ENCODE measurements at places on chromosomes 7 and 10.

DNA sequence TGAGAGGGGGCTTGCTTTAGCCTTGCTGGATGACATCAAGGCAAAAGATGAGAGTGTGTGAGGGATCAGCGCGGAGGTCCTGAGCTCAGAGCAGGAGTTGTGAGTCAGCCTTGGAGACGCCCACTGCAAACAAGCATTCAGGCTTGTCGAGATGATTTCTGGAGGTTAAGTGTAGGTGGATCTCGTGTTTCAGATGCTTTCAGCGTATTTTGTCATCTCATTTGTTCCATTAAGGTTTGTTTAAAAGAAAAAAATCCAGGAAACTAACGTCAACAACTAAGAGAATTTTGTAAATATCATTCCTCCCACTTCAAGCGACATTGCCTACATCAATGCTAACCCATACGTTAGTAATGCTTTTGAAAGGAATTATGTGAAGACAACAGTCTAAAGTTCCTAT, 715.4 kb upstream of the NRP1 start:
- no peak for DNase-seq

GRCh38 chr10:90602862-90603610, 254.8 kb downstream of the HTR7 start:
- DNase-seq = no peak

- no peak for DNase-seq
Observed at GRCh38 chr7:3482147-3482921, 181.3 kb downstream of the SDK1 start.

- no peak for DNase-seq
Observed at GRCh38 chr7:155531681-155532080, 14.7 kb downstream of the CNPY1 start.

GRCh38 chr7:105594034-105594433, 12.7 kb upstream of the EFCAB10 start:
- DNase-seq = no peak

GRCh38 chr7:24862461-24862860, 105.2 kb upstream of the GSDME start:
- DNase-seq = no peak

- DNase-seq = no peak
Observed at GRCh38 chr10:5305374-5305773, 59.4 kb upstream of the UCN3 start.

DNA sequence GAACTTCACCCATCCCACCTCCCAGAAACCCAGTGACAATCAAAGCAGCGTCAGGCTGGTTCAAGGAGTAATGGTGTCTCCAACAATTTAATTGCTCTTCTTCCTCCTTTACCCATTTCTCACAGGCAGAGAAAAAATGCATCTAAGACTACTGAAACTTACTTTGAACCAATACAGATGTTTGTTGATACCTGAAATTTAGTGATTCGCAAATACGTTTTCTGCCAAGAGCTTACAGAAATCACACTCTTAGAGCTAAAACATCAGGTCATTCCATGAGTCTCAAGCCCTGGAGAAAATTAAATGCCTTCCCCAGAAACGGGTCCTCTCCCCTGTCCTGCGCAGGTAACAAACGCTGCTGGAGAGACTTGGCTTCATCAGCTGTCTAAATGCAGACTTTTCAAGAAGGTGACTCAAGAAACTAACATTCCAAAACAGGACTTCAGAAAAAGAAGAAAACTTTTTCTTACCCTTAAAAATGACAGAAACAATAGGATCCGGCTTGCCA, 443 bp downstream of the MYOF start:
- no peak for DNase-seq

DNA sequence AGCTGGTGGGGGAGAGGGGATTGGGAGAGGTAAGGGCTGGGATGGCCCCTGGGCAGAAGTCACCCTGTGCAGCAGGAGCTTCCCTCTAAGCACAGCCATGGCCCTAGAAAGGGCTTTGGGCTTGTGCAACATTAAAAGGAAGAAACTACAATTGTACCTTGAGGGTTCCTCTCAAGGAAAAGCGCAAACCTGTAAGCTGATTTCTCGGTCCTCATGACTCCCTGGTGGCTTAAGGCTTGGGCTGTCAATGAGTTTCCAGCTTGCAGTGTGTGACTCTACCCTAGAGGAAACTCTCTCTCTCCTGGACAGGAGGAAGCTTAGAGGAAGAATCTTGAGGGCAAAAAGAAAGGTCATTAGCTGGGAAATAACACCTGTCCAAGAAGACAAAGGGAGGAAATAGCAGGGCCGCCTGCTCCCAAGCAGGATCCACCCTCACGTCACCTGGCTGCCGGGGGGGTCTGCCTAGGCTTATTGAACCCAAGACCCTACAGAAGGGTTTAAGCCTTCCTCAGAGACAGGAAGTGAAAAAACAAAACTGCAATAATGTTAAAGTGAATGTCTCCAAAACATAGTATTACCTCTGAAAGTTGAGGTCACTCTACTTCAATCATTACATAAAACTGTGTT, 112.5 kb downstream of the WDR11 start:
- no peak for DNase-seq

GRCh38 chr7:40598915-40599314, 464.1 kb downstream of the SUGCT start:
- DNase-seq = no peak

DNA sequence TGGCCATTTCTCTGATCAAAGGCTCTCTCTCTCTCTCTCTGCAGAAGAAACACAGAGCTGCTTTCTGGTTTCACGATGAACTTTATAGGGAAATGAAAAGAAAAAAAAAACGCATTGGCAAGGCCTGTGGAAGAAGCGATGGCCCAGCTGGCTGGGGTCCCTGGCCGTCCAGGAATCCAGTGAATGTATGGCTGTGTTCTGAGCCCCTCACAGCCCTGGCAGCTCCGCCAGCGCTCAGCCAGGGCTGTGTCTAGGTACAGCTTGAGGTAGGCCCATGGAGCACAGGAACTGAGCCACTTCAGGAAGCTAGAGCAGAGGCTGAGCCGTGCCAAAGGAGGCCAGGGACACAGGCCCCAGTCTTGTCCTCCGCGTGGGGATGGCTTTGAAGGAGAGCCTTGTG, 13.1 kb upstream of the UCMA start:
- DNase-seq = no peak

DNA sequence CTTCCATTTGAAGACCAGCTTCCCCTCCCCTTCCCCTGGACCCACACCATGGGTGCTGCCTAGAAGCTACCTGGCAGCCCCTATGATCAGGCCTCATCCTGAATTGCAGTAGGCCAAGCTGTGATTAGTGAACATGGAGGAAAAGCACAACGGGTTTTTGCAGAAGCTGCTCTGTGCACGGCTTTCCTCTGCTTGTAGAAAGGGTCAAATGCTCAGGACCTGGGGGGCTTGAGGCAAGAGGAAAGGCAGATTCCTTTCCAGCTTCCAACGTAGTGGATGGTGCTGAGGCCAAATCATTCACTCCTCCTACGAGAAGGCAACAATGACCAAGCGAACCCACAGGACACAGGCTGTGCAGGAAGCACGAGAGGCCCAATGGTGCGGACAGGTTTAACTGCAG, 410.3 kb upstream of the SHH start:
- no peak for DNase-seq

GRCh38 chr10:109259293-109259692, 664.0 kb downstream of the XPNPEP1 start:
- no peak for DNase-seq

DNA sequence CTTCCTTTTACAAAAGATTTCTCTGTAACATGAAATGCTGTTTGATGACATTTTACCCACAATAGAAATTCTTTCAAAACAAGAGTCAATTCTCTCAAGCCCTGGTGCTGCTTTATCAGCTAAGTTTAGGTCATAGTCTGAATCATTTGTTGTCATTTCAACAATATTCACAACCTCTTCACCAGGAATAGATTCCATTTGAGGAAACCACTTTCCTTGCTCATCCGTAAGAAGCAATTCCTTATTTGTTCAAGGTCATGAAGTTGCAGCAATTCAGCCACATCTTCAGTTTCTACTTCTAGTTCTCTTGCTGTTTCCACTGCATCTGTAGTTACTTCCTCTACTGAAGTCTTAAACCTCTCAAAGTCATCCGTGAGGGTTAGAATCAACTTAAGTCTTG, 315.3 kb downstream of the TYW1 start:
- no peak for DNase-seq

GRCh38 chr7:133233142-133233541, 19.7 kb upstream of the EXOC4 start:
- DNase-seq = no peak

- DNase-seq = no peak
Observed at GRCh38 chr7:117087639-117088396, 134.5 kb downstream of the ST7 start.

DNA sequence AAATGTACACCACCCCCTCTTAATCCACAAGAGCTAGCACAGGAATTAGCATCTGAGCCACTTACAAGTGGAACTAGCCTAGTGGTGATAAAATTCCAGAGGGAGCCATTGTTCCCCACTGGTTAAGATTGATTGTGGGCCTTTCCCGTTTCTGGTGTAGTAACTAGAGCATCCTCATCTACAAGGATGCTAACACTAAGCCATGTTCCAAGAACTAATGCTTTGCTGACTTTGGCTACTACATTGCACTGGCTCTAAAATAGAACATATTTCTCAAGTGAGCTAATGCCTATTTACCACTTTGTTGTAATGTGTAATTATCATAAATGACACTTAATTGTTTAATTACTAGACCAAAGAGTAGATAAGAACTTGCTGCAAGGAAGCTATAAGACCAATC, 143.7 kb downstream of the FZD1 start:
- DNase-seq = no peak

- no peak for DNase-seq
Observed at GRCh38 chr7:20594023-20594422, 21.4 kb upstream of the ABCB5 start.

GRCh38 chr10:35452171-35452570, 115.9 kb downstream of the CCNY start:
- no peak for DNase-seq

- DNase-seq = no peak
Observed at GRCh38 chr7:1450987-1451386, 8.3 kb downstream of the MICALL2 start.

GRCh38 chr7:151736403-151736909, 140.5 kb downstream of the PRKAG2 start:
- no peak for DNase-seq

DNA sequence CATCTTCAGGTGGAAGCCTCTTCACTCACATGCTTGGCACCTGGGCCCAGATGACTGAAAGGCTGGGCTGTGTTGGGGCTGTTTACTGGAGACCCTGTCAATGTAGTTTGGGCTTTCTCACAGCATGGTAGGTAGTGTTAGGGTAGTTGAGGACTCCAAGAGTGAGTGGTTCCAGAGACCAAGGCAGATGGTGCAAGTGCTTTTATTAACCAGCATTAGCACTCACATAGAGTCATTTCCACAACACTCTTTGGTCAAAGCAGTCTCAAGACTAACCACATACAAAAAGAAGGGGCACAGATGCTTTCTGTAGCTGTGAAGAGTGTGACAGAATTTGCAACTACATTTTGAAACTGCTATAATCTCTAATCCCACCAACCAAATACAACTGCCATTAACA, 135.0 kb downstream of the RTKN2 start:
- no peak for DNase-seq

DNA sequence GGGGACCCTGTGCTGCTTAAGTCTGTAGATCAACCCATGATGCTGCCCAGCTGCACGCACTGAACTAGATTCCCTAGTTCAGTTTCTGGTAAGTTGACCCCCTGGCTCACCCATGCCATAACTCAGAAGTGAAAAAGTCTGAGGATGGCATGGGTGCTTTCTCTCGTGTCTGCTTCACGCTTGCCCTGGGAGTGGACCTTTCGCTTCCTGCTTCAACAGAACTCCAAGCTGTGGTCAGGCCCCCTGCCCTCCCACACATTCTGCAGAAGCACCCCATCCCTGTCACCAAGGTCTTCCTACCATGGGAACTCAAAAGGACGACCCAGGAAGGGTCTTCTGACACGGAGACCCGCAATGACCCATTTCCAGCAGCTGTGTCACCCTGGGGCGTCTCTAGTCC, 39.9 kb downstream of the LRRC18 start:
- DNase-seq = no peak

DNA sequence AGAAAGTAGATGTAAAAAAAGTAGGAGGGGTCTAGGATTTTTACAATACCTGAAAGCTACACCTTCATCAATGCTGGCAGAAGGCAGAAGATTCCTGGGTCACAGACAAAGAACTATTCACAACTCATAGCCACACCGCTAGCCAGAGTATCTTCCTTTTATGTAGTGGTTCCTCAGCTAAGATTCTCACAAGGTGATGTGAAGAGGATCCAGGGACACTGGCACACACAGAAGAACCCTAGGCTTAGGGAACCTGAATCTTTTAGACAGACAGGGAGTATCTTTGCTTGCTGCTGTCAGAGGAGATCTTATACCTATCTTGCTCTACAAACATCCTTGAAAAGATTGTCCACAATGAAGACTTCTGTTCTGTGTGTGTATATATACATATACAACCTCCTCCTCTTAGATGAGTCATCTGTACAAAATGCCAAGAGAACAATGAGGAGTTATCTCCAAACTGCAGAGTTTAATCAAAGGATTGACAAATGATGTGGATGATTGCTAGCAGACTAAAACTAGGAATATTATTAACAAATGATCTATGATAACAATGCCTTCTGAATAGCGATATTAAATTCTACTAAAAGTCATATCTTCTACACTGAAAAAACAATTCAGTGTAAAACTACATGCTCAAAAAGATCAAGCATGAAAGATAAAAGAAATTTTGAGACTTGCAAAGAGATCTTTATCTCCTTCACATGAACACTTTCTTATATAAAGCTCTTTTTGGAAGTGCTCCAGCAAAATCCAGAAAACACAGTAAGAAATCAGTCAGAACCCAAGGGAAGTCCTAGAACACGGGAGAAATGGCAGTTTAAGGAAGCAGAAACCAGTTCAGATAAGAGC, 409.3 kb downstream of the PARD3 start:
- DNase-seq = no peak

- no peak for DNase-seq
Observed at GRCh38 chr7:148116829-148117403, 473.6 kb upstream of the C7orf33 start.

GRCh38 chr7:149713061-149713730, 60.2 kb downstream of the ZNF467 start:
- DNase-seq = no peak

DNA sequence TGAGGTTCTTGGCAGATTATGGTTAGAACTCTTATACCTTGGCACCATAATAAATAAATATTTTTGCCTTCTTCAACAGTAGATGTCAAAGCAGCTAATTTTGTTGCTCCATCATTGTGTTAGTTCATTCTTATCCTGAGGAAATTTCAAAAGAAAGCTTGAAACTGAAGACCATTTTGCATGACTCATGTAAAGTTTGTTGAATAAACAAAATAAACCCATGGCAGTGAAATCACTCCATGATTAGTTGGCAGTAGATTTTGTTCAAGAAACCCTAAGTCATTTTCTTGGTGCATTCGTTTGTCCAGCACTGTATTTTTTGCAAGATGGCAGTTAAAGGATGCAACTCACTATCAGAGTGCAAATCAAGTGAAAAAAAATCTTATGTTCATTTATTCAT, 91.6 kb downstream of the HECW1 start:
- no peak for DNase-seq

- no peak for DNase-seq
Observed at GRCh38 chr10:124661660-124662180, 82.5 kb downstream of the FAM53B start.
